Psoas muscle (tissue), 8 donors: ENCODE measurements at places on chromosomes 3 and 15.

GRCh38 chr3:121989943-121990342 lies 32.1 kb downstream of the ILDR1 start:
- no peaks in the 10 kb centered on the region for H3K36me3 ChIP-seq
- no peak overlapping the region for H3K4me3 ChIP-seq
- DNase-seq = no peak
- no peaks in the 10 kb centered on the region for H3K4me1 ChIP-seq
- no peaks in the 10 kb centered on the region for H3K27me3 ChIP-seq
- H3K27ac ChIP-seq = no peak overlapping the region

DNA sequence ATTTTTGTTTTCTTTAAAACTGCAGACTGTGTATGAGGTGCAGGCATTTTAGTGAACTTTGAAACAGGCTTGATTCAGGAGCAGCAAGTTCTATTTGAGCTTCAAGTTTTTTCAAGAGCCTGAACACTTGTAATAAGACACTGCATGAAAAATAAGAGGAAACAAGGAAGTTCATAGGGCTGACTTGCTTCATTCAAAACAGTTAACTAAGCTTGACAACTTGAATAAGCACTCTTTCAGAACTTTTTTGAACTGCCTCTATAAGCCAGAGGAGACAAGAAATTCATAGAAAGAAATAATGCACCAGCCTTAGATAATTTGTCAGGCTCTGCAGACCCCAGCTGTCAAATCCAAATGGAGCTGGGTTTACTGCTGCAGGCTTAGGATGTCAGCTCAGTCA lies 130.2 kb downstream of the SSR3 start:
- H3K4me1 ChIP-seq = no peaks in the 10 kb centered on the region
- no peaks in the 10 kb centered on the region for H3K27me3 ChIP-seq
- no peaks in the 10 kb centered on the region for H3K36me3 ChIP-seq
- no peak overlapping the region for H3K27ac ChIP-seq
- no peak for DNase-seq

- no peak overlapping the region for H3K27ac ChIP-seq
- no peak overlapping the region for H3K4me3 ChIP-seq
- H3K27me3 ChIP-seq = no peaks in the 10 kb centered on the region
- H3K4me1 ChIP-seq = no peaks in the 10 kb centered on the region
- no peaks in the 10 kb centered on the region for H3K36me3 ChIP-seq
Observed at GRCh38 chr15:69825941-69826818, 271.5 kb downstream of the TLE3 start.

GRCh38 chr15:69593981-69594966 lies 141.7 kb downstream of the RPLP1 start:
- H3K4me1 ChIP-seq = peaks cover 33% of the 10 kb centered on the region
- no peaks in the 10 kb centered on the region for H3K27me3 ChIP-seq
- no peaks in the 10 kb centered on the region for H3K36me3 ChIP-seq
- H3K4me3 ChIP-seq = peak overlapping the region; percentile 25

DNA sequence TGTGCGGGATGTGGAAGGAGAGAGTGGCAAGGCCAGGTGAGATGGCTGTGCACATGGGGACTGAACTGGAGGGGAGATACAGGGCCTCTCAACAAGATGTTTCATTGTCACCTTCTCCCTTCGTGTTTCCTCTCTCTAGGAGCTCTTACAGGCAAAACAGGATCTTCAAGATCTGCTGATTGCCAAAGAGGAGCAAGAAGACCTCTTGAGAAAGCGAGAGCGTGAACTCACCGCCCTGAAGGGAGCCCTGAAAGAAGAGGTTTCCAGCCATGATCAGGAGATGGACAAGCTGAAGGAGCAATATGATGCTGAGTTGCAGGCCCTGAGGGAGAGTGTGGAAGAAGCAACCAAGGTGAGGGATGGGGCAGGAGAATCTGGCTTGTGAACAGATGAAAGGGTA lies 85.2 kb downstream of the CGNL1 start:
- DNase-seq = no peak
- H3K27me3 ChIP-seq = no peaks in the 10 kb centered on the region
- no peaks in the 10 kb centered on the region for H3K4me1 ChIP-seq
- H3K4me3 ChIP-seq = no peak overlapping the region
- no peak overlapping the region for H3K27ac ChIP-seq

DNA sequence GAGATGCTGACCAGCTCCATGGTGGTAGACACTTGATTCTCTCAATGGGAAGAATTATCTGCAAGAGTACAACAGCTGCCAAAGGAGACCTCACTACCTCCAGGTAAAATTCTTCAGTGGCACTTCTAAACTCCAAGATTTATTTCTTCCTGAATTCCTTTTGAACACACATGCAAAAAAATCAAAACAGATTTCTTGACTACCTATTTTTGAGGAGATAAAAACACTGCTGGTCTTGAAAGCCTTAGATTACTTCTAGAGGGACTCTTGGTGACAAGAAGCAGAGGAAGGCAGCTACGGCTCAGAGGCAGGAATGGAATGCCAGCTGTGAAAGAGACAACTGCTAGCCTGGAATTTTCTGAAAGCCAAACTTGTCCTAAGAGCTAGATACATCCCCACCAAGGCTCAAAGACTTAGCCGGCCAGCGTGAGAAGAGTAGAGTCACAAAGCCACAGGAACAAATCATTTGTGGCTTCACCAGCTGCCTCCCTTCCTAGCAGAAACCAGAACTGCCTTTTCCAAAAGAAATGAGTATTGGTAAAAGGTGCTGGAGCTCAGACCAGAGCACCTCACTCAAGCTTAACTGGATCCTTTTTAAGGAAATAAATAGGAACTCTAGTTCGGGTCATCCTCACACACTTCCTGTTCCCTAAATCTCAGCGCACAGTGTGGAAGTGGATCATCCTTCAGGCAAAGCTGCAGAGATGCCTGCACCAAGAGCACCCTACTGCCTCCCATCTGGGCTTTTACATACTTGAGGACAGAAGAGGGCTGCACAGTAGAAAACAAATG lies 32.6 kb downstream of the CLK3 start:
- peaks cover 39% of the 10 kb centered on the region for H3K4me1 ChIP-seq
- H3K4me3 ChIP-seq = no peak overlapping the region
- DNase-seq = no peak
- H3K36me3 ChIP-seq = no peaks in the 10 kb centered on the region
- H3K27ac ChIP-seq = no peak overlapping the region
- no peaks in the 10 kb centered on the region for H3K27me3 ChIP-seq

DNA sequence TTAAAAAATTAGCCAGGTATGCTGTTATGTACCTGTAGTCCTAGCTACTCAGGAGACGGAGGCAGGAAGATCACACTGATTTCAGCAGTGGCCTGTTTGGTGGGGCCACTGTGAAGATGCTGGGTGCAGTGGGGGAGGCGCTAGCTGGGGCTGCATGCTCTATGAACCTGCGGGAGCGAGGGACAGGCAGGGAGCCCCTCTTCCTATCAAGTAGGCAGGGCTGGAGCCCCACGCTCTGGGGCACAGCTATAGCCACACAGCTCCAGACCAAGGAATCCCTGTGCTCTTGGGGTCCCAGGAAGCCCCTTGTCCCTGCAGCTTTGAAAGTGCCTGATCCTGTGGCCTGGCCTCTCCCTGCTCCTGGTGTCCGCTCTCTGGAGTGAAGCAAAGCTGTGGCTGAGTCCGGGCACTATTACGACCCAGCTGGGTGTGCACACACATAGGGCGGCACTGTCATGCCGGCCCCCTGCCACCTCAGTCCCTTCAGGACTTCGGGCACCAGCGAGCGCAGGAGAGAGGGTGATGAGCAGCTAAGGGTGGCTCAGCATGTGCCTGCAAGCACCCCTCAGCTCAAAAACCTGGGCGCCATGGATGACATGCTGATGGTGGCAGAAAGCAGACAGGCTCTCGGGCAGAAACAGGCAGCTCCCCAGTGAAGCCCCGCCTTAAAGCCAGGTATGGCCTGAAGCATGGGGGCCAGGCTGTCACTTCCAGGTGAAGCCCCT lies 262.6 kb downstream of the TBC1D5 start:
- no peaks in the 10 kb centered on the region for H3K4me1 ChIP-seq
- DNase-seq = no peak
- H3K4me3 ChIP-seq = no peak overlapping the region
- H3K27me3 ChIP-seq = no peaks in the 10 kb centered on the region
- no peak overlapping the region for H3K27ac ChIP-seq

- no peaks in the 10 kb centered on the region for H3K27me3 ChIP-seq
- H3K4me3 ChIP-seq = no peak overlapping the region
Observed at GRCh38 chr3:105933871-105934270, 65.1 kb upstream of the CBLB start.

DNA sequence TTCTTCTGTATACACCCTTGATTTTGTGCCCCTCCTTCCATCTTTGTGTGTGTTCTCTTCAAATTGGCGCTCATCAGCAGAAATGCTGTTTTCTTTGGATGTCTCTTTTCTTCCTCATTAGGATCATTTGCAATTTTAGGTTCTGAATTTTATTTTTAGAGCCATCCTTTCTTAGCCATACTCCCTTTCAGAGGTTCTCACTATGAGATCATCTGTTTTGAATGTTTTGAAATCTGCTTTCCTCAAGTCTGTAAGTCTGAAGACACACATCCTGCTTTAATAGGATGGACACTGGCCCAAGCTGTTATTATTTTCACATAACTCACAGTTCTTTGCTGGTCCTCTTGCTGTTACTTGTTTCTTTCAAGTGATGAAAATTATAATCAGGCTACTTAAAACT lies 124.8 kb downstream of the BDH1 start:
- H3K4me1 ChIP-seq = no peaks in the 10 kb centered on the region
- H3K27ac ChIP-seq = no peak overlapping the region
- H3K36me3 ChIP-seq = no peaks in the 10 kb centered on the region
- no peaks in the 10 kb centered on the region for H3K27me3 ChIP-seq
- DNase-seq = no peak
- H3K4me3 ChIP-seq = no peak overlapping the region
